ENCODE measurements at places on chromosomes 7 and 10.
A peak's percentile ranks its signal among the peaks of the same experiment; 100 is the strongest.

GRCh38 chr7:19747740-19748339 is 25.6 kb downstream of the TMEM196 start:
- H3K27me3 ChIP-seq: no peaks in the 10 kb centered on the region
- H3K4me1 ChIP-seq: no peaks in the 10 kb centered on the region
- H3K36me3 ChIP-seq: no peaks in the 10 kb centered on the region
- DNase-seq: no peak
- H3K4me3 ChIP-seq: no peak overlapping the region

- peaks cover 16% of the 10 kb centered on the region for H3K36me3 ChIP-seq
- H3K4me3 ChIP-seq: peak overlapping the region; percentile 61
- peak overlapping the region; percentile 56 for H3K27ac ChIP-seq
- DNase-seq: peak; percentile 31
These were observed 569 bp downstream of the ZNF316 start for GRCh38 chr7:6637544-6638229.

DNA sequence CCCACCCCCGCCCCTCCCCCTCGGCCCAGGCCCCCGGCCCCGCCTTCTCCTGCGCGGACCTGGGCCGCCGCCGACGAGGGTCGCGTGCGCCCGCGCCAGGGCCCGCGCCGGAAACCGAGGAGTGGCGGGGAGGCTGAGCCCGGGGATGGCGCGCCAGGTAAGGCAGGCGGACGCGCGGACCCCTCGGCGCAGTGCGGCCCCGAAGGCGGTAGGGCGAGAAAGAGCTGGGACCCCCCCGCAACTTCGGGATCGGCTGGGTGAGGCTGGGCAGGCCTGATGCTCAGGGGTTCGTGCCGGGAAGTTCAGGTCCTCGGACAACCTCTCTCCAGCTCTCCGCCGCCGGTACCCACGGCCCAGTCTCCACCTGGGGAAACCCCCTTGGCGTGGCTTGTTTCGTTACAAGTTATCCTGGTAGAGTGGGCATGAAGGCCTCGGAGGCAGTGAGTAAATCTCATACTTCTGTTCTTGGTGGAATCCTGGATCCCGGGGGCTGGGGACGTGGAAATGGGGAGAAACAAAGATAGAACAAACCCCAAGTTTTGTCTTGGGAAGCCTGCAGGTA is 58.4 kb downstream of the ZNF467 start:
- peaks cover 29% of the 10 kb centered on the region for H3K4me1 ChIP-seq
- peaks cover 3% of the 10 kb centered on the region for H3K36me3 ChIP-seq
- no peaks in the 10 kb centered on the region for H3K27me3 ChIP-seq
- H3K27ac ChIP-seq: peak overlapping the region; percentile 74
- DNase-seq: no peak
- peak overlapping the region; percentile 68 for H3K4me3 ChIP-seq

DNA sequence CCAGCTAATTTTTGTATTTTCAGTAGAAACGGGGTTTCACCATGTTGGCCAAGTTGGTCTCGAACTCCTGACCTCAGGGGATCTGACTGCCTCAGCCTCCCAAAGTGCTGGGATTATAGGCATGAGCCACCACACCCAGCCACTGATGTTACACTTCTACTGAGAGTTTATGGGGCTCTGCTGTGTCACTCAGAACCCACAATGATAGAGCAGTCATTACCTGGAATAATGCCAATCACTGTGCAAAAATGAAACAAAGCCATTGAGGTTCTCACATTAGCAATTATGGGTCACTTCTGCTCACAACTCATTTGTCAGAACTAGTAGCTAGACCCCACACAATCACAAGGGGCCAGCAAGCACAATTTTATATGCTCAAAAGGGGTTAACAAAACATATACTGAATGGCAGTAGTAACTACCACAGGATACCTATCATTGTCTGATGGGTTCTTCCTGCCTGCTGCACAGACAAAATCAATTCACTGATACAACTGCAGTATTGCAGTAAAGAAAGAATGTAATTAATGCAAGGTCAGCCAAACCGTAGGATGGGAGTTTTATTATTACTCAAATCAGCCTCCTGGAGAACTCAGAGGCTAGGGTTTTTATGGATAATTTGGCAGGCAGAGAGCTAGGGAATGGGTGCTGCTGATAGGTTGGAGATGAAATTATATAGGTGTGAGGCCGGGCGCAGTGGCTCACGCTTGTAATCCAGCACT is 72.1 kb upstream of the TRIM24 start:
- H3K27ac ChIP-seq: no peak overlapping the region
- no peaks in the 10 kb centered on the region for H3K4me1 ChIP-seq
- DNase-seq: no peak
- H3K4me3 ChIP-seq: no peak overlapping the region

- no peak for DNase-seq
- no peak overlapping the region for H3K27ac ChIP-seq
- H3K4me1 ChIP-seq: no peaks in the 10 kb centered on the region
- no peak overlapping the region for H3K4me3 ChIP-seq
These were observed 78.1 kb upstream of the HABP2 start for GRCh38 chr10:113474752-113475151.

DNA sequence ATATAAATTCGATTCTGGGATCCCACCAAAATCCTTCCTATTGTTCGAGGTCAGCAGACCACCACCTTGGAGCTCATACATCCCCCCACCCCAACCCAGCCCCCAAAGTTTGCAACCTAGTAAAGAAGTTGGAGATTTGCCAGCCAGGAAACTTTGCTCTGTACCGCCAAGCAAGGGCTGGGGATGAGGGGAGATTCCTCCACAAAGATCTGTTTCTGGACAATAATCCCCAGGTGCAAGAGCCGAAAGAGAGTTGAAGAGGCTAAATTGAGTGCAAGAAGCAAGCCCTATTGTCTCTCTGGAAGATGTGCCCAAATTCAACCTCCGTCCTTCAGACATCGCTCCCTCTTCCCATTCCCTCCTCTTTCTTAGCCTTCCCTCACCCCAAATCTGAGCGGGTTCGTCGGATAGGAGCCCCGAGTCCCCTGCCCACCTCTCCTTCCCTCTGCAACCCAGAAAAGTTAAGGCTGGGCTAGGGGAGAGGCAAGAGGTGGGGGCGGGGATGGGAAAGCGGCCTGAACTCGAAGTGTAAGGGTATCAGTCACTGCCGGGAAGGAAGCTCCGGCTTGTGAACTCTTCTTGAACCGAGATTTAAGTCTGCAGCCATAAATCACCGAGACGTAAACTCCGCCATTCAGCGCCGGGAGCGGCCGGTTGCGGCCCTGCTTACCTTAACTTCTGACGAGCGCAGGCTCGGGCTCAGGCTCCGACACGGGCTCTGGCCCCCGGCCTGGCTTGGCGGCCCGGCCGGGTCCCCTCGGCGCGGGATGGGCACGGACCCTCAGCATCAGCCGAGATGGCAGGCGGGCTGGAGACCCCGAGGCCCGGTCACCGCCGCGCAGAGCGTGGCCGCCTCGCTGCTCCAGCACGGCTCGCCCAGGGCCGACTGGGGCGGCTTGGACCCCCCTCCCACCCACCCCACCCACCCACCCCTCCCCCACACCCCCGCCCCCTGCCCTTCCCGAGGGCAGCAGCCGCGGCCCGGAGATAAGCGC is 10.8 kb upstream of the HOXA2 start:
- H3K36me3 ChIP-seq: no peaks in the 10 kb centered on the region
- H3K27me3 ChIP-seq: peaks cover 5% of the 10 kb centered on the region
- no peaks in the 10 kb centered on the region for H3K4me1 ChIP-seq

GRCh38 chr7:137846549-137846826 is 286 bp downstream of the DGKI start:
- peaks cover 12% of the 10 kb centered on the region for H3K4me1 ChIP-seq
- H3K4me3 ChIP-seq: no peak overlapping the region
- DNase-seq: no peak
- no peaks in the 10 kb centered on the region for H3K36me3 ChIP-seq
- no peak overlapping the region for H3K27ac ChIP-seq

- no peaks in the 10 kb centered on the region for H3K27me3 ChIP-seq
- peaks cover 22% of the 10 kb centered on the region for H3K4me1 ChIP-seq
- peak; percentile 22 for DNase-seq
- H3K4me3 ChIP-seq: peak overlapping the region; percentile 87
These were observed 625 bp downstream of the IPMK start for GRCh38 chr10:58266826-58267712.

GRCh38 chr7:70743531-70744325 is 388.2 kb upstream of the GALNT17 start:
- H3K36me3 ChIP-seq: no peaks in the 10 kb centered on the region
- no peak overlapping the region for H3K4me3 ChIP-seq
- no peak overlapping the region for H3K27ac ChIP-seq
- no peaks in the 10 kb centered on the region for H3K27me3 ChIP-seq

- H3K27ac ChIP-seq: no peak overlapping the region
- H3K4me1 ChIP-seq: peaks cover 7% of the 10 kb centered on the region
- no peak for DNase-seq
- H3K4me3 ChIP-seq: no peak overlapping the region
- H3K36me3 ChIP-seq: no peaks in the 10 kb centered on the region
- H3K27me3 ChIP-seq: no peaks in the 10 kb centered on the region
These were observed 79.8 kb downstream of the ZNF92 start for GRCh38 chr7:65453341-65454030.

DNA sequence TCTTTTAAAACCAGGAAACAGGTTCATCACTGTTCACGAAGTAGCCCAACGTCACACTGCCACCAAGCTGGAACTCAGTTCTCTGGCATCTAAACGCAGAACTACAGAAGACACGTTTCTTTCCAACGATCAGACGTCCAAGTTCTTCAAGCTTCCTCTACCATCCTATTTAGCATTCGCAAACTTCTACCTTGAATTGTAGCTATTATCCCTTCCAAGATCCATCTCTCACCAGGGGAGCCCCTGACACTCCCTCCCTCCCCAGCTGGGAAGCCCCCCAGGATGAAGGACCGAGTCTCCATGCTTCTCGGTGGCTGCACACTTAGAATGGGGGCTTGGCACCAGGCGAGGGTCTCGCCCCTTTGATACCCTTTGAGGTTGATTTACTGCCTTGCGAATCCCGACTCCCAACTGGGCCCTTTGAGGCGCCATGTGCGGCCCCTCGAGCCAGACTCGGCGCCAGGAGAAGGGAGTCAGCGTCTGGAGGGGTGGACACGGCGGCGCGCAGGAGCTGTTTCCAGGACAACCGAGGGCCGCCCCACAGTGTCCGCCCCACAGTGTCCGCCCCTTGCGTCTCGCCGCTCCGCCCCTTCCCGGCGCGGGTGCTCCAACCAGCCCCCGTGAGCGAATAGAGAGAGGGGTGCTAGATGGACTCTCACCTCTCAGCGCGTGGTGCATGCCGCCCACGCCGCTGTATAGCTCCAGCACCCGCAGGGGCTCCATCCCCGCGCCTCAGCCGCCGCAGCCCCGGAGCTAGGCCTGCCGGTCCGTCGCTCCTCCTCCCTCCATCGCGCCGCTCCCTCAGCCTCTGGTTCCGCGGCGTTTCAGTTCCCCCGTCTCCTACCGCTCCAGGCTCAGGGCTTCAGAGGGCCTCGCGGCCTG is at the start of gene TRDMT1:
TRDMT1 (minus strand) TSS at position 761 of the 882 bp plus-strand sequence; CDS start at position 723, 38 bp downstream.
- H3K4me1 ChIP-seq: peaks cover 21% of the 10 kb centered on the region
- no peaks in the 10 kb centered on the region for H3K27me3 ChIP-seq
- DNase-seq: peak; percentile 72
- peak within 1 kb of the TSS; percentile 89 for H3K27ac ChIP-seq

GRCh38 chr7:81462672-81463071 is 307.2 kb downstream of the HGF start:
- H3K4me1 ChIP-seq: no peaks in the 10 kb centered on the region
- no peaks in the 10 kb centered on the region for H3K36me3 ChIP-seq
- H3K27ac ChIP-seq: no peak overlapping the region
- DNase-seq: no peak
- H3K4me3 ChIP-seq: no peak overlapping the region

DNA sequence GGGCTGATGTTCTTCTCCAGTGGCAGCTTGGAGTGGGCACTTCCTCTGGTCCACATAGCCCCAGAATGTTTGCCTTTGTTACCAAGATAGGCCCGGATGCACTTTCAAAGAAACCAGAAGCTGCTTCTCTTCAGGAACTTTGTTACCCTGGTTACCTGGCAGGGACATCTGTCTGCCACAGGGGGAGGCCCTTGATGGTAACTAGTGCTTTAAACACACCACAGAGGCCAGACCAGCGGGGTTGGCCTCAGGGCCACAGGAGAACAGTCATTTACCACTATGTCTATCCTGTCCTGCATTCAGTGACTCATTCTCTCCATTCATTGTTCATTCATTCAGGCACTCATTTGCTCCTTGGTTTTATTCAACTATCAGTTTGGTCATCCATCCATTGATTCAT is 11.9 kb upstream of the PLEKHA1 start:
- no peak overlapping the region for H3K27ac ChIP-seq
- H3K36me3 ChIP-seq: no peaks in the 10 kb centered on the region
- no peaks in the 10 kb centered on the region for H3K4me1 ChIP-seq
- DNase-seq: no peak
- H3K27me3 ChIP-seq: no peaks in the 10 kb centered on the region

DNA sequence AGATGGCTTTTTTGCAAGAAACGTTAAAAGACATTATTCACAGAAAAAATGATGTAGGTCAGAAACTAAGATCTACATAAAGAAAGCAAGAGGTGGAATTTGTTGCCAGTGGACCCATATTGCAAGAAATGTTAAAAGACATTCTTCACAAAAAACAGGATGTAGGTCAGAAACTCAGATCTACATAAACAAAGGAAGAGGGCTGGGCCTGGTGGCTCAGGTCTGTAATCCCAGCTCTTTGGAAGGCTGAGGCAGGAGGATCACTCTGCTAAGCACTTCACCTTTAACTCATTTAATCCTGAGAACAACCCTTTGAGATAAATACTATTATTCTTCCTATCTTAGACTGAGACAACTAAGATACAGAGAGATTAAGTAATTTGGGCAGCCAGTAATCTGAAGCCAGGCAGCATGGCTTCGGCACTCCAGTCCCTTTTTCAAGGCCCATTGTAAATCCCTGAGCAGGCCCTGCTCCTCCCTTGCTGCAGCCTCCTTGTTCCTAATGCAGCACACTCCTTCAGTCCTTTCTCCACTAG is 11.6 kb downstream of the ZFAND4 start:
- DNase-seq: no peak
- no peak overlapping the region for H3K27ac ChIP-seq
- H3K4me1 ChIP-seq: peaks cover 3% of the 10 kb centered on the region
- H3K36me3 ChIP-seq: peaks cover 33% of the 10 kb centered on the region

DNA sequence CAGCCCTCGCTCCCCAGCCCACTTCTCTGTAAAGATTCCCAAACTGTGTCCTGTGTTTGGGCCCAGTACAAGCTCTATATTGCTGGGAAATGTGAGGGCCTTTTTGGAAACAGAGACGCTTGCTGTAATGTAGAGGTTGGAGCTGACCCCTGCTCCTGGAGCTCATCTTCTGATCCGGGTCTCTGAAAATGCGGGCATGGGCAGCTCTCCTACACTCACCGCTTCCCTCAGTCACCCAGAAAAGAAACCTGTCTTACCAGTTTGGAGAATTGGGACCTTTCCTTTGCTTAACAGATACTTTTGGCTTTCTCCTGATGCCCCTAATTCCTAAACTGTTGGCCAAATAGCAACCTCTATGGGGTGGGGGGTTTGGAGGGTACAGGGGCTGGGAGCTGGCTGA is 18.2 kb downstream of the BAG3 start:
- no peak overlapping the region for H3K4me3 ChIP-seq
- H3K27ac ChIP-seq: no peak overlapping the region
- DNase-seq: no peak
- H3K36me3 ChIP-seq: peaks cover 60% of the 10 kb centered on the region
- peaks cover 46% of the 10 kb centered on the region for H3K4me1 ChIP-seq

- no peaks in the 10 kb centered on the region for H3K36me3 ChIP-seq
- no peak overlapping the region for H3K4me3 ChIP-seq
- no peak for DNase-seq
These were observed 13.6 kb downstream of the PON2 start for GRCh38 chr7:95421000-95421846.
